ENCODE measurements at places on chromosomes 1 and 21.

DNA sequence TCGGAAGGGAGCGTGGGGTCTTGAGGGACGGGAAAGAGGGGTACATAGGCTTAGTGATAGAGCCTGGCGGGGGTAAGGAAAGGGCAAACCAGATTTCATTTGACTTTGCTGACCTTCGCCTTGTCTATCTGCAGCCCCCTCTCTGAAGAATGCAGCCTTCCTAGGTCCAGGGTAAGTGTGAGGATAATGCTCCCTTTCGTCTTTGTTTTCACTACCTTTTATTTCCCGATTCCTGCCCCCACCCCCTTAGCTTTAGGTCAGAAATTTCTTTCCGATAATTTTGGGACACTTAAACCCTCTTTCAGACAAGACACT is 396 bp downstream of the ATP5PB start:
- DNase-seq, result no peak

GRCh38 chr1:110235181-110235833 is 25.2 kb downstream of the KCNC4 start:
- no peak for DNase-seq

DNA sequence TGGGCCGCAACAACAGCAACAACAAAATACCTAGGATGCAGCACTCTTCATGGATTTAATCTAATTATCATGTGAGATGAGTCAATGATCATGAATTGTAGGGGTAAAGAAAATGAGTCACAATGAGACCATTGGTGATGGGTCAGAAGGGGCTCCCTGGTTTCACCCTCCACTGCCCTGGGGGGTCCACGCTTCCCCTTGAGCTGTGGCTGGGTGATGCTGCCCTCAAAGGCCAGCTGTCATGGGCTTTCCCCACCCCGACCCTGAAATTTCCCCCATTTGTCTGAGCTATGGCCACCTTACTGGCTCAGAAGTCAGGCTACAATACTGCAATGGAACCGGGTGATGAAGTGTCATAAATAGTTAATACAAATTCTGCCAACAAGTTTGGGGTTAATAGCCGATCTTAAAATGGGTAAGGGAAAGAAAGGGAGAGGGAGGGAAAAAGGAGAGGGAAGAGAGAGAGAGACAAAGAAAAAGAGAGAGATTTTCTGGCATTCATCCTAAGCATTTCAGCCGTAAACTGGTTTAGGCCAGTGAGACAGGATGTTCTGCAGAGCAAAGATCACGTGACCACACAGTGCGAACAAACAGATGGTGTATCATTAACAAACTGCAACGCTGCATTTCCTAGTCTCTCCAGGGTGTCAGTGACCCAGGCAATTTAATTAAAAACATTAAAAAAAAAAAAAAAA is 143.4 kb upstream of the ERRFI1 start:
- peak; percentile 68 for DNase-seq

DNA sequence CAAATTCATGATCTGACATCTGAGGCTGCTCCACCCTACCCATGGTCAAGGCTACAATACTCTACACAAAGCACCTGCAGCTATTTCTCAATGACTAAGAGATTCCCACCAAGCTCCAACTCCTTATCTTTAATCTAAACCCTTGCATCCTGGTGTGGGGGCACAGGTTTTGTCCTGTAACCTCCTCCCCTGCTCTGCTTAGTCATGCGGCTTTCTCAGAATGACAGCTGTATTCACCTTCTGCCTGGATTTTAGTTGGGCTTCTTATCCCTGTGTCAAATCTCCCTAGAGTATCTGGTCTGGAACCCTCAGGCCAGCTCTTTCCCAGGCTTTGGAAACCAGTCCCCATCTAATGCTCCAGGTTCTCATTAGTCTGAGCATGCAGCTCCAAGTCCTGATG is 159.0 kb downstream of the BARHL2 start:
- no peak for DNase-seq

GRCh38 chr21:14879458-14879857 is 185.3 kb downstream of the NRIP1 start:
- no peak for DNase-seq

DNA sequence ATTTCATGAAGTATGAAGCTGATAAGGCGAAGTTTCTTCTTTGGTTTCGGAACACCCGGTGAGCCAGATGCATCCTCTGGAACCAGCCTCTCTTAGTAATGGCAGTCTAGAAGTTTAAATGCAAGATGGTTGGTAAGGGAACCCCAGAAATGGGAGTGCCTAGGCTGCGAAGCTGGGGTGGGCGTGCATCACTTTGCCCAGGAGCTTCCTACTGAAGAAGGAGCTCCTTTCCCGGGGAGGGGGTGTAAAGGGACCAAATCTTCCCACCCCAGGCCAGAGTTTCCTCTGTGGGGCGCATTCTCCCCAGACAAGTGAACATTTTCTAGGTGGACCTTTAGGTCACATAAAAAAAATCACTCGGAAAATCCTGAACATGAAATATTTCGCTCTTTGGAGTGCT is 4.4 kb downstream of the TFF2 start:
- DNase-seq, result no peak

DNA sequence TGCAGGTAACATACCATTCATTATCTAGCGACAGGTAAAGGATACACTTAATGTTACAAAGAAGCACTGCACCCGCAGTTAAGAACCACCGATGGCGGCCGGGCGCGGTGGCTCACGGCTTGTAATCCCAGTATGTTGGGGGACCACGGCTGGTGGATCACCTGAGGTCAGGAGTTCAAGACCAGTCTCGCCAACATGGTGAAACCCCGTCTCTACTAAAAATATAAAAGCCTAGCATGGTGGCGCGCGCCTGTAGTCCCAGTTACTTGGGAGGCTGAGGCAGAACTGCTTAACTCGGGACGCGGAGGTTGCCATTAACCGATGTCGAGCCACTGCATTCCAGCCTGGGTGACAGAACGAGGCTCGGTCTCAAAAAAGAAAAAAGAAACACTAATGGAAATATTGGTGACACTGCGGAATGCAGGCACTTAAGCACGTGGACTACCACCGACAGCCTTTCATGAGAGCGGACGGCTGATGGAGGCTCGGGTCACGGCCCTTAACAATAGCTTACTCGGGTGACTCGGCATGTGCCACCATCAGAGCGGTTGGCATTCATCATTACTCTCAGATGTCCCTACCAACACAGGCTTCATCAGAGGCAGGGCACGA is 542 bp downstream of the GAS5 start:
- no peak for DNase-seq

DNA sequence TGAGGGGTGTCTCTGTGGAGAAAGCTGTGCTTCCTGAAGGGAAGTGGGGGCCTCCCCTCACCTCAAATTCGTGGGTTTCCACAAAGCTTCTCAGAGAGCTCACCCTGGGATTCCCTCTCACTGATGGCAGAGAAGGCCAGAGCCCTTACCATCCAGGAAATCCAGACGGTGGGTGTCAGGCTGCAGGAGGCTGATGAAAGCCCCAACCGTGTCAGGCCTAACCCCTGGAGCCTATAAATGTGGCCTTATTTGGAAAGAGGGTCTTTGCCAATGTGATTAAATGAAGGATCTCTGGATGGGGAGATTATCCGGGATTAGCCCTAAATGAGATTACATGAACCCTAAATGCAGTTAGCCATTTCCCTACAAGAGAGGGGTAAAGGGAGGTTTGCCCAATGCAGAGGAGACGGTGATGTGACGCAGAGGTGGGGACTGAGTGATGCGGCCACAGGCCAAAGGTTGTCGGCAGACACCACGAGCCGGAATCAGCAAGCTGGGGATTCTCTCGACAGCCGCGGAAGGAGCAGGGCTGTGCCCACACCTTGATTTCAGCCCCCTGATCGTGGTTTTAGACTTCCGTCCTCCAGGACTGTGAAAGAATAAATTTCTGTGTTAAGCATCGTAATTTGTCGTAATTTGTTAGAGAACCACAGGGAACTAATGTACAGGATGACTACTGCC is 82.6 kb downstream of the TOMM20 start:
- no peak for DNase-seq

DNA sequence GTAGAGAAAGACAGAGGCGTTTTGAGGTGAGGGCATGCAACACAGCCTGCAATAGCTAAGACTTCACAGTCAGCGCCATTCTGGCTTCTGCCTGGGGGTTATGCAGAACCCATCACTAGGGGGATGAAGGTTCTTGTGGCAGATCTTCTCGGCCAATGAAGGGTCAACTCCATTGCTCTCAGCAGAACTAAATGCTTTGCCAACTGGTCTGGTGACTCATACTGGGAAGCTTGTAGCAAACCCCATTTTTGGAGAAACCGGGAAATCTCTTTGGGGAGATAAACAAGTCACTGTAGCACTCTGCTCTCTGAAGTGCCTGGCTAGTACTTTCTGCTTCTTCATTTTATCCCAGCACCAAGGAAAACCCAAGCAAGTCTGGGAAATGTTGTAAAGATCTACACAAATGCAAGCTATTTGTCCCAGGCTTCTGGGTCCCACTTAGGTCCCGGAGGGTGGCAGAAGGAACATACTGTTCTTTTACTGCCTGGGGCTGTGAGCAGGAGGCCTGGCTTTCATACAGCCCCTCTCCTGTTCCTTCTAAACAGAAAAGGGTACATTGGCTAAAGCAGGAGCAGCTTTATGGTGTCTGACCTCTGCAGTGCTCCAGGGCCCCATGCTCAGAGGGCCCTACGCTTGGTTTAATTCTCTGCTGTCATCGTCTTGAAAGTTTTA is 28.8 kb downstream of the SHISA4 start:
- peak; percentile 82 for DNase-seq

DNA sequence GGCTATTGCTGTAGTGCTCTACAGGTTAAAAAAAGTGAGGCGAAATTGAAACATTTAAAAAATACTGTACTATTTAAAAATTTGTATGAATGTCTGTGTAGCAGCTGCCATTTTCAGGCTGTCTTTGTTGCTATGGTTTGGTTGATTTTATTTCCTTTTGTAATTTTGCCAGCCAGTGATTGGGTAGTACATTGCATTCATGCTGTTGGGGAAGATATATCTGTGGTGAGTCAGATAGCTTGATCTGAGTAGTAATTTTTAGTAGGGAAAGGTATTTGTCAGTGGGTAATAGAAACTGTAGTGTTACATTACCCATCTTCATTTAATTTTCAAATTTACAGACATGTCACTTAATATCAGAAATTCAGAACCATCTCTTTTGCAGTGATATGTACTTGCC is 15.0 kb downstream of the NFIA start:
- DNase-seq, result peak; percentile 57

GRCh38 chr1:202088206-202088605 is 34.5 kb upstream of the GPR37L1 start:
- no peak for DNase-seq

DNA sequence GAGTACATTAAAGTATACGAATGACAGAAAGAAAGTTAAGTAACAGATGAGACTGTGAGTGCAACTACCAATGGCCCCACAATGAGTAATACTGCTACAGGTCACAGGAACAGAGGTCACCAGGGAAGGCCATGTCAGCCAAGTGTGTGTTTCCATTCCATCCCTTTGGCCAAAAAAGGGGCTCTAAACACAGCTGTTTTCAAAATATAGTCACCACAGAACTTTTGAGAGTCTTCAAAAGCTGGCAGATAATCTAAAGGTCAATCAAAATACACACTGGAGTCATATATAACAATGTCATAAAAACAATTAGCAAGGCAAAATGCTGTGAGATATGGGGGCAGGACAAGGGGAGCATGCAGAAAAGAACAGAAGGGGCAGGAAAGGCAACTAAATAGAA is 10.2 kb downstream of the USP24 start:
- DNase-seq, result no peak

DNA sequence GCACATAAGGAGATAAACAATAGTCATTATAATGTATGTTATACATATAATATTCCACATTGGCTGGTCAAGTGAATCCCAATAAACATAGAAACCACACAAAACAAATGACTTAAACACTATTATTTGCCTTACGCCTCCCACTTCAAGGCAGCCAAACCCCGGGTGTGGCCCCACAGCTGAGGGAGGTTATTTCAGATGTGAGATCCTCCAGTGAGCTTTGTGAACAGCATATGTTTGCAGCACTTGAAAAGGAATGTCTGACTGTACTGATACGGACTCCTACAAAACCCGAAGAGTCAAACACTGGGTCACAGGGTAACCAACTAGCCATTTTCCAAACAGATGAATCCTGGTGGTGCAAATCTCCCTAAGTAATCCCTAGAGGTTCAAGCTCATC is 27.1 kb upstream of the DISP1 start:
- DNase-seq, result no peak

DNA sequence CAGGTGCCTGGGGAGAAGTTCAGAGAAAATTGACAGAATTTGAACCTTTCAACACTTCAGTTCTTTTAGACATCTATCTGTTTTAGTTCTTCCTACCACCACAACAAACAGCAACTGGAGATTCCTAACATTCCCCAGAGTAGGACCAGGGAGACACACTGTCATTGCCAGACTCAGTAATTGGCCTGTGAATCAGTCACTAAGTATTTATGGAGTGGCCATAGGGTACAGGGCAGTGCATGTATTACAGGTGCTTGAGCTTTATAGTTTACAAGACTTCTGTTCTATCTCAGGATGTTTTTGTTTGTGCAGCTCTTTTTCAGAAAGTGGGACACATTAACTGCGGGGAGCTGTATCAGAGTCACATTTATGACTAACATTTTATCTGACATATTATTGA is 1.7 kb downstream of the CDC14A start:
- peak; percentile 74 for DNase-seq

DNA sequence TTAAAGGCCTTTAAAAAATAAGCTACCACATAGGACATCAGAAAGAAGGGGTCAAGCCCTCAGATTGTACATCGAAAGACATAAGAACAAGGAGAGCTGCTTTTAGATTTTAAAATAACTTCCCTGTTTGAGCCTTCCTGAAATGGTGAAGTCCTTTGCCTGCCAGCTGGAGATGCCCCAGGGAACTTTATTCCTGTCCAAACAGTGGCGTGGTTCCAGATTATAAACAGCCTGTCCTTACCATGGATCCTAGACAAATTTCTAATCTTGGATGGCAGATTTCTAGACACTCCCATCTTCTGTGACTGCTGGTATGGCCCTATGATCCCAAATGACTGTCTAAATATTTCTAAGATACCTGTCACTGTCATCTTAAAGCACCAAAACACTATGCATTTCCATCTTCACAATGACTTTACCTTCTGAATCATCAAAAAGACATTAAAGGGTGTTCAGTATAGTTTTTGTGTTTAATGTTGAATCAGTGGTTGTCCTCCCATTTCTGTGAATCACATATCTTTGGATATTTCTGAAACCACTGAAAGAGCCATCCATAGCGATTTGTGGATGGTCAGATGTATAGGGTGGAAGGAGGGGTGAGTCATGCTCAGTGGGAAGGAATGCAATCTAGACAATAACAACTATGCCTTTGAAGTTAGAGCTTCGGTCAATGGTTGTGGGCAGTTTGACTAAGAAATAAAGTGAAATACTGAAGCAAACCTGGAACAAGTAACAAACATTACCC is 23.2 kb downstream of the ILDR2 start:
- DNase-seq, result peak; percentile 91
